AML-193 (cell line): ENCODE measurements at places on chromosomes 6 and 20.

GRCh38 chr6:107732461-107732860 lies 91.7 kb downstream of the SCML4 start:
- no peak for DNase-seq

- no peak for DNase-seq
These were observed 87.4 kb downstream of the ARID1B start for GRCh38 chr6:156864557-156864956.

GRCh38 chr6:849075-849506 lies 156.2 kb upstream of the EXOC2 start:
- no peak for DNase-seq

DNA sequence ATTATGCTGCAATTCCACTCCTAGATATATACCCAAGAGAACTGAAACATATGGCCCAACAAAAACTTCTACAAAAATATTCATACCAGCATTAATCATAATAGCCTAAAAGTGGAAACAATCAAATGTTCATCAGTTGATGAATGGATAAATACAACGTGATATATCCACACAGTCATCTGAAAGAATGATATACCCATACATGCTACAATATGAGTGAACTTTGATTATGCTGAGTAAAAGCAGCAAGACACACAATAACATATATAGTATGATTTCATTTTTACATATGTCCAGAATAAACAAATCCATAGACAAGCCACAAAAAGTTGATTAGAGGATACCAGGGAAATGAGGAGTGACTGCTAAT lies 30.7 kb downstream of the CDK19 start:
- no peak for DNase-seq

DNA sequence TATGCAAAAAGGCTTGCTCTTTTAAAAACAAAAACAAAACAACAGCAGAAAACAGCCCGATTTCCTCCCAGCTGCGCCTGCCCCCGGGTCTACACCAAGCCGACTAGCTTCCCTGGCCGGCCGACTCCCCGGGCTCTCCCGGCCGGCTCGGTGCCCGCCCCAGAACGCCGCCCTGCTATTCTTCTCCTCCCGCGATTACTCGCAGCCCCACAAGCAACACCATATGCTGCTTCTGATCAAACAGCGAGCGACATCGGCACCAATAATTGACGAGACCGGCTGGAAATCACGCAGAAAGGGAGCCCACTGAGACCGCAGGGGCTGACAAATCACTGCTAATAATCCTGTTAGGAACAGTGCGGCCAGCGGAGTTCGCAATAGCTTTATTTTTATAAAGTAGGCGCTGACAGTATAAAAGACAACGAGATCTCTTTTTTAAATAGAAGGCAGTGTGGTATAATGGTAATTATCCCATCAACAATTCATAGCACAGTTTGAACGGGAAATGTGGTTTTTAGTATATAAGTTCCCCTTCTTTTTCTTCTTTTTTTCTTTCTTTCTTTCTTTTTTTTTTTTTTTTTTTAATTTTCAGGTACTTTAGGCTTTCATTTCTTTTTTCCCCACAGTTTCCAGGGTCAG lies 3.3 kb downstream of the SIM1 start:
- no peak for DNase-seq

DNA sequence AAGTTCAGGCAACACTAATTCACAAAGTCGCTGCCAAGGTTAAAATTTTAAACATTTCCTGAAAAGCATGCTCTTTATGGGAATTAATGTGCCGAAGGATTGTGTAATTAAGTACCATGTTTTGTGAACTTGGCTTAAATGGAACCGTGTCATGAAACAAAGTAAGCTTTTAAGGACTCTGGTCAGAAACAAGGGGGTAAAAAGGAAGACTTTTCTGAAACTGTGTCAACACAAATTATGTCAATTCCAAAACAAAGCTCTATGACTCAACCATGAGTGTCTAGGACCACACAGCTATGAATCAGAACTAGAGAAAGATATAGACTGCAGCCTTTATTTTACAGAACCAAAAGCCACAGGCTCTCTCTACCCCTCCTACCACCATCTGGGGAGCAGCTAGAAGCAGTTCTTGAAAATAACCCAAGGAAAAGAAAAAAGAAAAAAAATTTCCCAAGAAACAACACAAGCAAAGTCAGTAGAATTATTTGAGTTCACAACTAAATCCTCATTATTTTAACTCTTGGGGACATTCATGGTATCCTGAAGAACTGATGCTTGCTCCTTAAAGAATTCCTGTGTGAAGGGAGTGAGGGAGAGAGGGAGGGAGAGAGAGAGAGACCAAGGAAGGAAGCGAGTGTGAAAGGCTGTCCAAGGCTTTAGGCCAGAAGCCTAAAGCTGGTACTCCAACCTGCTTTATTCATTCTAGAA lies 81.9 kb downstream of the ZMYND8 start:
- DNase-seq, result no peak

- DNase-seq, result no peak
These were observed 19.0 kb downstream of the TTPAL start for GRCh38 chr20:44494681-44495080.

DNA sequence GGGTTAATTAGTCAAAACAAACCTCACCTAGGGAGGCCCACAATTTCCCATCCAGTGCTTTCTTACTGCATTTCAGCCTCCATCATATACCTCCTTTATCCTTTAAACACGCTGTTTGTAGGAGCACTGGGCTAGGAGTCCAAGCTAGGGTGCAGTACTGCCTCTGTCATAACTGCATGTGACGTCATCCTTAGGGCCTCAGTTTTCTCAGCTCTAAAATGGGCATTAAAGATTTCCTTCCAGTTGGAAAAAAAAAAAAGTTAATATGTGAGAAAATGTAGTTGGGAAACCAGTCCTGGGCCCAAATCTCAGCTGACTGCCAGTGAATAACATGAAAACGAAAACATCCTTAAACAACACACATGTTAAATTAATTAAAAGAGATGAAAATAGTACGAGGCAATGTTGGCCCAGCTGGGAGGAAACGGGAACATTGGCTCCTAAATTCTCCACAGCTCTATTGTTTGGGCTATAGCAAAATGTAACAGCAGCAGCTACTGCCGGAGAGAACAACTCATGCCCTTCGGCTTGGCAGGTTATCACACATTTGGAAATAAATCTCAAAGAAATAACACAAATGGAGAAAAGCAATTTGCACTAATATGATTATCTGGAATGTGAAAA lies 79.9 kb upstream of the CCDC167 start:
- DNase-seq, result no peak

GRCh38 chr6:79718509-79719247 lies 87.5 kb downstream of the SH3BGRL2 start:
- no peak for DNase-seq

- DNase-seq, result no peak
These were observed 249.4 kb downstream of the ATXN1 start for GRCh38 chr6:16511723-16512489.

DNA sequence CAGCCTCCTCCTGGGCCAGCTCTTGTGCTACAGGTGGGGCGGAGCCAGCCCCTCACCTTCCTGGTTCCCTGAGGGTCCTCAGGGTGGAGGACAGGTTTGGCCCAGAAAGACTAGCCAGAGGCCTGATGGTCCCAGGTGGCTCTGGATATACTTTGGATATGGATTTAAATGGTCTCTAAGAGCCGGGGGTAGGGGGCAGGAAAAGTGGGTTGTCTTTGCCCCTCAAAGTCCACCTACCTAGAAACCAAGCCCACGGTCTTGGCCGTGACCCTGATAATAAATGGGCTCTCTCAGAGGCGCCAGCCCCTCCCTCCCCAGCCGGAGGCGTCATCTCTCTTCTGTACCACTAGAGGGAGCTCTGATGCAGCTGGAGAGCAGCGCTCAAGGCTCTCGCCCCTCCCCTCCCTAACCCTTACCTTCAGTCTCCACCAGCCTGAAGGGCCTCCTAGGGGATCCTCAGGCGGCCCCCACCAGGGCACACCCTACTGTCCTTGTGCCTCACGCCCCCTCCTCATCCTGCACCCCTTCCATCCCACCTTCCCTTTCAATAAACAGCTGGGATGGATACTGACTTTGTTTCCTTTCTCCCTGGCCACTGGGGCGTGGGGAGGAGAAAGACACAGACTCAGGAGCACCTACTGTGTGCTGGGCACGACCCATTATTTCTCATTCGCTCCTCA lies 7.5 kb downstream of the NRSN2 start:
- DNase-seq, result peak; percentile 72

GRCh38 chr20:20683481-20684321 lies 28.7 kb downstream of the RALGAPA2 start:
- DNase-seq, result no peak

DNA sequence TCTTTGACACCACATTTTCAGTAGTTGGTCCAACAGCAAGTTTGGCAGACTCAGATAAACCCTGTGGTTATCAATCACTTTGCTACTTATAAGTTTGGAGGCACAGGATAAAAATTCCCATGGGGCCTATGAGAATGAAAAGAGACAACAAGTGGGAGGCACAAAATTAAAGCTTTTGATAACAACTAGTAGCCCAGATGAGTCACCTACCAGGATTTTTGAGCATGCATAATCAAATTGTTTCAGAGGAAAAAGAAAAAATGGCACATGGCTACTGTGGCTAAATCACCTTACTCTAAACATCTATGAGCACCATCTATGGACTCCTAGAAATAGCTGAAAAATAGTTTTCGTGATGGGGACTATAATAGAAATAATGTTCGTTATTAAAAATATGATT lies 40.8 kb upstream of the BMP5 start:
- no peak for DNase-seq
